Brain (organoid and tissue), 16 donors: ENCODE measurements at places on chromosomes 16 and 17.
A peak's percentile ranks its signal among the peaks of the same experiment; 100 is the strongest.

DNA sequence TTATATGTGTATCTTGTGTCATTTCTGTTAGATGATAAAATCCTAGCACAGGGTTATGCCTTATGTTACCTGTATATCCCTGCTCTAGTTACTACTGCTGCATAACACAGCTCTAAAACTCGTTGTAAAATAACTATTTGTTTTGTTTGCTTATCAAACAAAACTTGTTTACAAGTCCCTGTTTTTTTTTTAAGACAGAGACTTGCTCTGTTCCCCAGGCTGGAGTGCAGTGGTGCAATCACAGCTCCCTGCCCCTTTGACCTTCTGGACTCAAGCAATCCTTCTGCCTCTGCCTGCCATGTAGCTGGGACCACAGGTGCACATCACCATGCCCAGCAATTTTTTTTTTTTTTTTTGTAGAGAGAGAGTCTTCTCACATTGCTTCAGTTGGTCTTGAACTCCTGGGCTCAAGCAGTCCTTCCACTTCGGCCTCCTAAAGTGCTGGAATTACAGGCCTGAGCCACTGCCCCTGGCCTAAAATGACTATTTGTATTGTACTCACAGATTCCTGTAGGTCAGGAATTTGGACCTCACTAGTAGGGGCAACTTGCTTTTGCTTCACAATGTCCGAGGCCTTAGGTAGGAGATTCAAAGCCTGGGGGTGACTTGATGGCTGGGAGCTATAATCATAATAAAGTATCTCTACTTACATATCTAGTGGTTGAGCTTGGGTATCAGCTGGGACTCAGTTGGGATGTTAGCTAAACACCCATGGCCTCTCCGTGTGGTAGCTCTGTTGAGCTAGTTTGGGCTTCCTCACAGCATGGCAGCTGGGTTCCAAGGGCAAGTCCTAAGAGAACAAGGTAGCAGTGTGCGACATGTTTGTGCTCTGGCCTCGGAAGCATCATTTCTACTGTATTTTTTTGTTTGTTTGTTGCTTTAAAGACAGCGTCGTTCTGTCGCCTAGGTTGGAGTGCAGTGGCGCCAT is 12.6 kb downstream of the DUSP14 start:
- DNase-seq: no peak

GRCh38 chr16:70437017-70437581 is 1.8 kb downstream of the ST3GAL2 start:
- no peak for DNase-seq

DNA sequence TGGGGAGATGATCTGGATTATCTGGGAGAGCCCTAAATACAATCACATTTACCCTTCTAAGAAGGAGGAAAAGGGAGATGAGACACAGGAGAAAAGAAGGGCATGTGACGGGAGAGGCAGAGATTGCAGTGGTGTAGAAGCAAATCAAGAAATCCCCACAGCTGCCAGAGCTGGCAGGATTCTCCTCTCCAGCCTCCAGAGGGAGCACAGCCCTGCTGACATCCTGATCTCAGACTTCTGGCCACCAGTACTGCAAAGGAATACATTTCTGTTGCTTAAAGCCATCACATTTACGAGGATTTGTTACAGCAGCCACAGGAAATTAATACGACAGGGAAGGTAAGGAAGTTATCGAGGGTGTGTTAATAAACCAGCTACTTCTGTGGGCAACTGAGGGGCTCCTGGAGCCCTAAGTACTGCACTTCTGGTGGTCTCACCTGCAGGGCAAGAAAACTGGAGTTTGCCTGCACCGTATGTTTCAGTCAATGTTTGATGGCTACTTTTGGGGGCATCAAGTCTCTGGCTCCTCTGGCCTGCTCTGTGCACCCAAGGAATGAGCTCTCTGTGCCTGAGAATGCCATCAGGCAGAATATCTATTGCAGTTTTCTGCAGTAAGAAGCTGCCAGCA is 22.9 kb upstream of the CDH13 start:
- DNase-seq: peak; percentile 71

GRCh38 chr16:85573696-85574641 is 39.2 kb upstream of the GSE1 start:
- DNase-seq: peak; percentile 89

DNA sequence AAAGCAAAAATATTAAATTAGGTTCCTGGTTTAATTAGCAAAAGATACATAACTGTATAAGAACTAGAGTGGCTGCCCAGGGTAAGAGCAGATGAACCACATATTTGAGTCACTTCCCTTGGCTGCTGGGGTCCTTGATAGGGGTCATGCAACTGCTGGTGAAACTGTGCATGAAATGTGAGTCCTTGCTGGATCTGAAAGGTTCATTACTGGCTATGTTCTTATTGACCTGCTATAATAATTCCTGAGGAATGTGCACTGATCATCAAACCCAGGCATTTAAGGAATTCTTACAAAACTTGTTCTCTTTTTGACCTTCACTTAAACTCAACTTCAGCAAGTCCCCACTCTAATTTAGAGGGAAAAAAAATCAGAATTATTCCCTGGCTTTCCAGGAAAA is 183.4 kb downstream of the ZNF18 start:
- DNase-seq: no peak

DNA sequence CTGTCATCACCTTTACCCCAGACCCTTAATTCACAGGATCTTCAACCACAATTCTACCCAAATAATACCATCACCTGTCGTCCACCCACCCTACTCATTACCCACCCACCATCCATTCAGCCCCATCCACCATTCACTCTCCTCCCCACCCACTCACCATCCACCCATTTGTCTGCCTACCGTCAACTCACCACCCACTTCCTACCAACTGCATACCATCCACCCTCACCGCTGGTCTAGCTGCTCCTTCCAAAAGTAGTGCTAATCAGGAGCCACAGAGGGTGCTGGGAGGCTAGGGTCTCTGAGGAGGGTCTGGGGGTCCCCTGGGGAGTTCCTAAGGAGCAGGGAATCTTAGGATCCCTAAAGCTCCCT is 12.0 kb upstream of the IGFBP4 start:
- no peak for DNase-seq

- DNase-seq: no peak
These were observed 208.4 kb downstream of the SLC39A11 start for GRCh38 chr17:72884066-72884465.

DNA sequence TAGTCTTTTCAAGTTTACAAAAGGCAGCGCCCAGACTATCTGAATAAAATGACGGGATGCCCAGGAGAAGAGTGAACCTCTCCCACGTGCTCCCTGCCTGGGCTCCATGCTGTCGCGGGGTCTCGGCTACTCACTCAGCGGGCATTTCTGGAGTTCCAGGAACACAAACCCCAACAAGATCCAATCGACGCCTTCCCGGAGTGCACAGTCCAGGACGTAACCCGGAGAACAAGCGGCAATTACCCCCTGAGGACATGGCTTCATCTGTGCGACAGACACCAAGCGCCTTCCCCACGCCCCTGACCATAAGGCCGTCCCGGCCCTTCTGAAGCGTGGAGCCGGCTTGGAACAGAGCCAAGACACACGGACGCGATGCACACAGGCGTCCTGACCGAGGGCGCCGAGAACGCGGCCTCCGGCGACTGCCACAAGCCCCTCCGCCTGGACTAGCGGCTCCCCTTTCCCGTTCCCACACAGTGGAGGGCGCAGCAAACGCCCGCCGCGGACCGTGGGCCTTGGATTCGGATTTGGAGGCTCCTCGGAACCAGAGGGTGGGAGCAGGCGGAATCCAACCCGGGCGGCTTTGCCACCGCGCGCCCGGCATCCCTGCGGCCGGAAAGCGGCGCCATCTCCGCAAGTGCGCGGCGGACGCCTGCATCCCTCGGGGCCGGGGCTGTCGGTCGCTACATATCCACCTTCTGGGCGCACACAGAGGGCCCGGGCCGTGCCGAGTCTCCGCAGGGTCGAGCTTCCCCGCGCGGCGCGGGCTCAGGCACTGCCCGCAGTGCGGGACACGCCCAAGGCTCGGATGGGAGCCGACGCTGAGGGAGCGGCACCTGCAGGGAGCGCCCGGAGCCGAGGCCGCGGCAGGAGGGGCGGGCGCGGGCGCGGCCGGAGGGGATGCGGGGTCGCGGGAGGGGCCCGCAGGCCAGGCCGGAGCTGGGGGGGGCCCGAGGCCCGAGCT is 725 bp downstream of the ABCA3 start:
- peak; percentile 42 for DNase-seq

- DNase-seq: no peak
These were observed 21.5 kb upstream of the RFFL start for GRCh38 chr17:35084987-35085386.

DNA sequence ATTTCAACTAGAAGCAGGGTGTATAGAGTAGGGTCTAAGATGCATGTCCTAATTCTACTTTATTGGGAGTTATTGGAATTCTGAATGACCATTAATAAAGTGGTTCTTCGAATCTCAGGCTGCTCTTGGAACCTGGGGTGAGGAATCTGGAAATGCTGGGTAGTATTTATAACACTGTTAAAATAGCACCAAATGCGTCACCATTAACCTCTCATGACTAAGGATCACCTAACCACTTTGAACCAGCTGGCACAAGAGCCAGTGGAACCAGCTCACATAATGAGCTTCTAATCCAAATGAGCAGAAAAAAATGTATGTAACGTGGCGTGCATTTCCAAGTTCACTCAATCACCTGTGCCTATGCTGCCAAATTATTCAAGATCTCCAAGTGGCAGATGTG is 281.7 kb downstream of the GRIN2A start:
- no peak for DNase-seq

DNA sequence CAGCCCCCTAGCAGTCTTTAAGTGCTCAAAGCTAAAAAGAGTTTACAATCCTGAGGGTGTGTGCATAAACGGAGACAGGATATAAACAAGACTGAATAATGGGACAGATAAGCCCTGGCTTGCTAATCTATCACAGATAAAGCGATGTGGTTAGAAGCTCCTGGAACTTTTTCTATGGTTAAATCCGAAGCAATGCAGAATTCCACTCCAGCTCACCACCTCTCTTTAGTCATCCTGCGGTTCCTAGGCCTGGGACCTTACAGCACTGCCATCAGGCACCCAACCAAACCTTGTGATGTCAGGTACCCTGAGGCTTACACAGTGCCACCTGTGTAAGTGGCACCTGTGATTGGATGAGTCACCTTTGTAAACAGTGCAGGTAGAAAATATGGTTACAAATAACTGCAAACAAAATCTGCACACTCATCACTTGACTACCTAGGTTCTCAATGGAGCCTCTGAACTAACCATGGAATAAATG is 31.5 kb upstream of the B4GALNT2 start:
- no peak for DNase-seq

DNA sequence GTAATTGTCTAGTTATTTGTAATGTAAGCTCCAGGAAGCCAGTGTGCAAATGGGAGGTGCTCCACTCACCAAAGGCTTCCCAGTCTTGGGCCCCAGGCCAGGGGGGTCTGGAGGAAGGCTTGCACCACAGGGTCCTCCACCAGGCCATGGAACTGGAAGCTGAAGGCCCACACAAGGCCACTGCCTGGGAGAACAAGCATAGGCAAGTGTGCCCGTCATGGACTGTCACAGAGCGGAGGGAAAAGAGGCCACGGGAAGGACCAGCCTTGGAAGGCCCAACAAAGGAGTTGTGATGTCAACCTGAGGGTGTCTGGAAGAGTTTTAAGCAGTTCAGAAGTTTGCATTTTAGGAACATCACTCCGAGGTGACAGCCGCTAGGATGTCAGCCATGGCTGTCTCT is 3.0 kb upstream of the SRRM2 start:
- no peak for DNase-seq

DNA sequence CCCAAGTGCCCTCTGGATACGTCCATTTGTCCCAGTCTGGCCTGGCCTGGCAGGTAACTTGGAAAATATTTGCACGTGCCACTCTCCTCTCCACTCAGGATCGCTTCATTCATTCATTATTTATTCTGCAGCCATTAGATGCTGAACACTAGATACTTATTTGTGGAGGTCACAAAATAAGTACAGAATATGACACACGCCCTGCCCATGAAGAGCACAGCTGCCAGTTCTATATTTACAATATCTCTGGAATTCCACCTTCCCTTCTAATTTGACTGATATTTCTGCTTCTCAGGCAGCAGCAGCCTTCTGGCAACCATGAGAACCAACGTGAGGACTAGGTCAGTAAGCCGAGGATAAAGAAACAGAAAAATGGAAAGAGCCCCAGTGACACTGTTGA is 20.9 kb downstream of the TRIM16 start:
- DNase-seq: no peak

DNA sequence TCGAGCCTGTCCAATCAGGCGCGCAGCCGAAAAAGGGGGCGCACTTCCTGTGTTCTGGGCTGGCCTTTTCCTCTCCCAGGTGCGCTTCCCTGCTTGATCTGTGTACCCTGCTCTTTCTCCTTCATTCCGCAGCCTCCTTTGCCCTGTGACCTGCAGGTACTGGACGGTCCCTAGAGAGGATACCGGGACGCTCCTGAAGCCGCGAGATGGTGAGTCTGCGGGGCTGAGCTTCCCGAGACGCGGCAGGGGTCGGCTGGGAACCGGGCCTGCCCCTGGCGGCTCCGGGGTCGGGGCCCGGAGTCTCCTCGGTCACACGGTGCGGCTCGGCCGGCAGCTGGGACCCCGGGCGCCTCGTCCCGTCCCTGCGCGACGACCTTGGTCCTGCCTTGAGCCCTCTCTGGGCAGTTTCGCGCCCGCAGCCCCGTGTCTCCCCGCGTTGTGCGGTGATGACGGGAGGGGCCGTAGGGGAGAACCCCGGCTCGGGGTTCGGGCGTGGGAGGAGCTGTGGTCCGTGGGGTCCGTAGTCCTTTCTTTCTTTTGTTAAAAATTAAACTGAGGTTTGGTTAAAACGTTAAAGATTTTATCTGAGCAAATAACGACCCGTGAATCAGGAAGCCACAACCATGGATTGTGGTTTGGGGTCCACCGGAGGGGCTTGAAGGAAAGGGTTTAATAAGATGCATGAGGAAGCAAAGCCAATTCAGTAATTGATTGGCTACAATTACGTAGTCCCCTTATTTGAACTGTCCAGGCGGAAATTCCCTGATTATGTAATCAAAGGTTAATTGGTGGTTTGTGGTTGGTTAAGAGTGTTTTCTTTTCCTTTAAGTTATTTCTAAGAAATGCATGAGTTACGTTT is 172.8 kb upstream of the ZNF267 start:
- DNase-seq: peak; percentile 88

DNA sequence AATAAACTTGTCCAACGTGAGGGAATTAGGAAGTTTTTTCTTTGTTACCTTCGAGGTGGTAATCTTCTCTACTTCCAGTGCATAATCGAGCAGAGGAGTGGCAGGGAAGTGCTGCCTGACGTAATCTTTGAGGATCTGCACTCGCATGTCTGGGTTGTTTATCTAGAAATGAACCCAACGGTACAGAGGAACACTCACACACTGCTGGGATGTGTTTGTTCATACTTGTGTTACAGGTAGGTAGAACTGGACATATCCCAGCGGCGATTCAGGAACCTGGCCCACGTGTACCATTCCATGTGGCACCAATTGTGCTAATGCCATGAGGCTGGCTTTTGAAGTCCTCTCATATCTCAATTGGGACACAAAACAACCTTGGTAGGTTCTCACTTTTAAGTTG is 4.2 kb upstream of the KLHL11 start:
- no peak for DNase-seq

GRCh38 chr16:67533024-67533560 is 4.5 kb downstream of the RIPOR1 start:
- DNase-seq: no peak

- no peak for DNase-seq
These were observed 77.4 kb downstream of the SPECC1 start for GRCh38 chr17:20086416-20087076.

- no peak for DNase-seq
These were observed 187.7 kb downstream of the MAF start for GRCh38 chr16:79412783-79413225.

- peak; percentile 26 for DNase-seq
These were observed 1.9 kb upstream of the CBLN1 start for GRCh38 chr16:49283376-49284049.
